D341Med (cell line): ENCODE measurements at places on chromosomes 11 and 22.
A peak's percentile ranks its signal among the peaks of the same experiment; 100 is the strongest.

- DNase-seq: no peak
Observed at GRCh38 chr11:47317064-47317828, 35.3 kb downstream of the MYBPC3 start.

DNA sequence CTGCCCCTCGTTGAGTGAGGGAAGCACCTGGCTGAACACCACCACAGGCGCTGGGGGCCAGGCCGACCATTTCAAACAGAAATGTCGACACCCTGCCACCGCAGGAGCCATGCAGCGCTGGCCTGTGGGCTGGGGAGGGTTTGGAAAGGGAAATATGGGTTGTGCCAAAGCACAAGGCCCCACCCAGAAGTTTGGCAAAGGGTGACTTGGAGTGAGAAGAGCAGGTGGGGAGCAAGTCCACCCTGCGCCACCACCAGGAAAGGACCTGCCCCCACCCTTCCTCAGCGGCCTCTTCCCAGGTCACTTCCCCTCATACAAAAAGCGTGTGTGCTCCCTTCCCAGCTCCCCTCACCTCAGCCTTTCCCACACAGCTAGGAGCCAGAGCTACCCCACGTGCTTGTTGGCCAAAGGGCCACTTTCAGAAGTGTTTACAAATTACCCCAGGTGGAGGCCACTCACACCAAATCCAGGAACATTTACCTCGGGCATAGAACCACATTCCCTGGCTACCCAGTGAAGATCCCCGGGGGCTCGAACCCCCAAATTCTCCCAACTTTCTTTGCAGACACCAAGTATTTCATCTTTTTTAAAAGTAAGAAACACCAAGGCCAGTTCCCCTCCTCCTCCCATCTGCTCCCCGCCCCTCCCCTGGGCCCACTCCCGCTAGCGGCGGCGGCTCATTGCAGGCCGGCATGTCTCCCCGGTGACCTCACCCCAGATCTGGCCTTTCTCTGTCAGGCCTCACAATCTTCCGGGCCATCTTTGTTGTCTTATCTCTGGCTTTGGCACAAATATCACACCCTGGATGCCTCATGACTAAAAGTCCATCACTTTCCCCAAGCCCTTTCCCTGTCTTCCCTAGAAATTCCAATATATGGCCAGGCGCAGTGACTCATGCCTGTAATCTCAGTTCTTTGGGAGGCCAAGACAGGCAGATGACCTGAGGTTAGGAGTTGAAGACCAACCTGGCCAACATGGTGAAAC is 20.5 kb upstream of the SCGB1A1 start:
- no peak for DNase-seq

DNA sequence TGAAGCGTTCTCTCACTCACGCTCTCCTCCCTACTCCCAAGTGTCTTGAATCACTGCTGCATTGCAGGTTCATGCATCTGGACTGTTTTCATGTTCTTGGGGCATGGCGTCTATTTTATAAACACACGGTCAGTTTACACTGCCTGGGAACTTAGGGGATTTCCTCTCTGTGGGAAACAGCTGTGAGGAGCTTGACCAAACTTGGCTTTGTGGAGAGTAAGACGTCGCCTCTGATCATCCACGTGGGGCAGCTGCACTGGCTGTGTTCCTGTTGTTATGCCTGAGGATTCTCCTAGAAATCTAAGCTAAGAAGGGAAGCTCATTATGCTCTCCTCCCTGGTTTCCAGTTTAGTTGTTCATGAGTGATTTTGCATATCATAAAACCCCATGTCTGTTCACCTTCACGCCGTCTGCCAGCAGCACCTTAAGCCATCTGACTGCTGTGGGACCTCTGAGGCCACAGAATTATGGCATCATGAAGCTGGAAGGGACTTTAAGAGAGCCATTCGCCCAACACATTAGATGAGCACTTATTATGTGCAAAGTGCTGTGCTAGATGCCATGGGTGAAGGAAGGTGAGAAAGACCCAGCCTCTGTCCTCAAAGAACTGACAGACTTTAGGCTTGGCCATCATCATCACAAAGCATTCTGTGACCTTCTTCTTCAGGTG is 38.8 kb upstream of the POU2AF1 start:
- DNase-seq: no peak

DNA sequence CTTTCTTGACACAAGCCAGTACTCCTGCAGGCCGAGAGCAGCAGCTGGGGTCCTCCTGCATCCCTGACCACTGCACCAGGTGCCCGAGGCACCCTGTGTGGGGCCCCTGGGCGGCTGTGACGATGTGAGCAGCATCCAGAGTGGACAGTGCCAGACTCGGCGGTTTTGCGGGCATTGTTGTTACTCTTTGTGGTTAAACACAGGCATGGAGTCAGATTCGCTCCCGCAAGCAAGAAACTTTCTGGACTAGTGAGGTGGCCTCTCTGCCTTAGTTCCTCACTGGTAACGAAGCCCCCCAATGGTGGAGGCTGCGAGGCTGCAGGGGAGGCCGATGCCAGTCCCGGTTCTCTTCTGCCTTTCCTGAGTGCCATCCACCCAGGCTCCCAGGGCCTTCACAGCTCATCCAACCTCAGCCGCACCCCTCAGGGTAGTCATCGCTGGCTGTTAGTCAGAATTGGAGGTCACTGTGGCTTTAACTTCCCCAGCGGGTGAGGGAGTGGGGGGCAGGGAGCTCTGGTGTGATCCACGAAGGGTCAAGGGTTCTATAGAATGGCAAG is 3.7 kb upstream of the CLDN5 start:
- peak; percentile 24 for DNase-seq

GRCh38 chr11:106477776-106478175 is 400.3 kb downstream of the AASDHPPT start:
- DNase-seq: no peak

- peak; percentile 52 for DNase-seq
Observed at GRCh38 chr11:114061048-114061680, 1.7 kb downstream of the ZBTB16 start.

DNA sequence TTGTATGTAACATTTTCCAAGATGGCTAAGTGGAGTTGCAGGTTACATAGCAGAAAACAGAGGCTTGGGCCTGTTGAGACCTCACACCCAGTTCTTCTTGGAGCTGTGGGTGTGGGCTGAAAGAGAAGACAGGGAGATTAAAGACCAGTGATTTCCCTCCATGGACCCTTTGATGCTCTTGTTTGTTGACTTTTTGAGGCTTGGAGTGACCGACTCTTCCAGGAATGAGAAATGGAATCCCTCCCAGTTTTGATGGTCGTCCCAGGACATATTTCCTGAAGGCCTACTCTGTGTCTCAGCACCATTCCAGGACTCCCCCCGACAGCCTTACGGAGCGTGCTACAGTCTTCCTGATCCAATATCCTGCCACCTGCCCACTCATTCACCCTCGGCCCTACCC is 96.9 kb downstream of the PTPRJ start:
- no peak for DNase-seq

GRCh38 chr22:23106344-23106743 is 35.4 kb downstream of the RSPH14 start:
- DNase-seq: no peak

GRCh38 chr11:27124514-27125264 is 84.1 kb downstream of the BBOX1 start:
- peak; percentile 20 for DNase-seq
